ENCODE measurements at places on chromosomes 7 and 10.
A peak's percentile ranks its signal among the peaks of the same experiment; 100 is the strongest.

- DNase-seq: no peak
Measured at GRCh38 chr7:95295397-95295796, 28.9 kb downstream of the PON1 start.

DNA sequence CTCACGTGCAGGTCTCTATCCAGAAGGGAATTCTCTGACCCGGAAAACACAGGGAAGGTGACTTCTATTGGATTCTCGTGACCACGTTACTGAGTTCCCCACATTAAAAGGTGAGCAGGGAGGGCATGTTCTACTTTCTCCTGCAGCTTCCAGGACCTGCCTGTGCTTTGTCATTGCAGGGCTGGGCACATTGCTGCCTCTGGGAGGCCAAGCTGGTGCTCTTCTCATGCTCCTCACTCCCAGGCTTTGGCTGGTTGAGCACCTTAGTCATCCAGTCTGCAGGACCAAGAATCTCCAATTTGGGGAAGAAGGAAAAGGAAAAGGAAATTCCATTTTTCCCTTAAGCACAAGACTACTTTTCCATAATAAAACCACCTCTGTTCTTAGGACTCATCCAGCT is 86.5 kb upstream of the TMEM72 start:
- DNase-seq: peak; percentile 5

DNA sequence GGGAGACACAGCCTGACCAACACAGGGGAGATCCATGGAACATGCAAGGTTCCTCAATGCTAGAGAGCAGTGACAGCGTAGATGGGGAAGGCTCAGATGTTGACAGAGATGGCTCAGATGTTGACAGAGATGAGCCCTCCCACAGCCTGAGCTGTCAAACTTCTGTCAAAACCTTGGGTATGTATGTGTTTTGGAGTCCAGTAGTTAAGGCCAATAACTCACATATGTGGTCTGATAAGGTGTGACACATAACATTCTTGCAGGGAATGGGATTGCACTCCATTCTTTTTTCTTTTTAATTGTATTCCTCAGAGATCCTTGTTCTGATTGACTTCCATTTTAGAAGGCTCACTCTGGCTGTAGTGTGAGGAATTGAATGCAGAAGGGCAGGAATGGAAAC is 136.3 kb downstream of the C1GALT1 start:
- DNase-seq: no peak

- no peak for DNase-seq
Measured at GRCh38 chr7:107332488-107333269, 137.2 kb upstream of the GPR22 start.

DNA sequence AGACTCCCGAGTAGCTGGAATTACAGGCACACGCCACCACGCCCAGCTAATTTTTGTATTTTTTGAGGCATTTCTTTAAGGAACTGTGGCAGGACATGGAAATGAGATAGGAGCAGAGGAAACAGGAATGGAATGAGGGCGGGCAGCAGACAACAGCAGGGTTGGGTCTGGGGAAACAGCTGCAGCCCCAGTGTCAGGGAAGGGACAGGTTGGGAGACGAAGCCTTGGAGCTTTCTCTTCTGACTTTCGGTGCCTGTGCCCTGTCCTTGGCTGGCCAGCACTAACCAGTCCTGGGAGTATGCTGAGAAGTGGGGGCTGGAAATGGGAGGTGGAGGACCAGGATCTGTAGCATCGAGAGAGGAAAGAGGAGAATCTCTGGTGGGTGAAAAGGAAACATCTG is 47.4 kb downstream of the ATOH7 start:
- no peak for DNase-seq

DNA sequence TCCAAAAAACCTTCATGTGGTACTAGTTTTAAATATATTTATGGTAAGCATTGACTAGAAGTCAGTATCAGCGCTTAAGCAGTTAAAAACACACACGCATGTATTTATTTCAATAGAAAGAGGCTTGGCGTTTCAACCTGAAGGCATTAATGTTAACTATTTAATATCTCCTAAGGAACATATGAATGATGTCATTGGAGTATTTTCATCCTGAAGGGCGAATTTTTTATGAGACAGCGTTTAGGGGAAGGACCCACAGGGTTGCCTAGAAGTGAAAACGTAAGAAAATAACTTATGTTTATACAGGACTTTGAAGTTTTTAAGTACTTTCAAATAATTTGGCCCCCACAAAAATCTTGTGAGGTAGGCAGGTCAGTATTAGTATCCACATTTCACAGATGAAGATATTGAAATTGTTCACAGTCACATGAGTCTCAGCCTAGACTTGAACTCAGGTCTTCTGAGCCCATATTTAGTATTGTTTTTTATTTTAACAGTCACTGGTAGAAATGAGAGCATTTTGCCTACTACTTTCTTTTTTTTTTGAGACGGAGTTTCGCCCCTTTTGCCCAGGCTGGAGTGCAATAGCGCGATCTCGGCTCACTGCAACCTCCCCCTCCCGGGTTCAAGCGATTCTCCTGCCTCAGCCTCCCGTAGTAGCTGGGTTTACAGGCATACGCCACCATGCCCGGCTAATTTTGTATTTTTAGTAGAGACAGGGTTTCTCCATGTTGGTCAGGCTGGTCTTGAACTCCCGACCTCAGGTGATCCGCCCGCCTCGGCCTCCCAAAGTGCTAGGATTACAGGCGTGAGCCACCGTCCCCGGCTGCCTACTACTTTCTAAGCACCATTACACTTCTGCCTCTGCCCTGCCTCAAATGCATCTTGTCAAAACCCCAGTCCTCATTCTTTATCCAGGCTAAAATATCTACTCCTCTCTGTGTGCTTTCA is 1.8 kb downstream of the SLK start:
- DNase-seq: no peak

DNA sequence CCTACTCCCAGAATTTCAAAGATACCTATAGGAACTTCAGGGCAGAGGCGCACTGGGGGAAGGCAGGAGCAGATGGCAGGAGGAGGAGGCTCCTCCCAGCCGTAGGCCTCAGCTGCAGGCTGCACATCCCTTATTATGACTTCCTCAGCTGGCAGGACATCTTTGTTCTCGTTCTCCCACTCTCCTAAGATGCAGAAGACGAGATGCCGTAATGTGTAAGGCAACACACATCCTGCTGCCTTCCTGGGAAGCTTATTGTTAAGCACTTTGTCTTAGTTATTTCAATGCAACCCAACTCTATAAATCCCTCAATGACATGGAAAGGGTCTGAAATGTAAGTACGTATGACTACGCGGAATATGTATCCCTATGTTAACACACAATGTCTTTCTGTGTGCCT is 599.8 kb upstream of the MGMT start:
- no peak for DNase-seq

GRCh38 chr10:125868372-125868975 is 12.6 kb downstream of the DHX32 start:
- DNase-seq: peak; percentile 78

GRCh38 chr10:85874208-85874607 is 492.4 kb downstream of the GRID1 start:
- no peak for DNase-seq

DNA sequence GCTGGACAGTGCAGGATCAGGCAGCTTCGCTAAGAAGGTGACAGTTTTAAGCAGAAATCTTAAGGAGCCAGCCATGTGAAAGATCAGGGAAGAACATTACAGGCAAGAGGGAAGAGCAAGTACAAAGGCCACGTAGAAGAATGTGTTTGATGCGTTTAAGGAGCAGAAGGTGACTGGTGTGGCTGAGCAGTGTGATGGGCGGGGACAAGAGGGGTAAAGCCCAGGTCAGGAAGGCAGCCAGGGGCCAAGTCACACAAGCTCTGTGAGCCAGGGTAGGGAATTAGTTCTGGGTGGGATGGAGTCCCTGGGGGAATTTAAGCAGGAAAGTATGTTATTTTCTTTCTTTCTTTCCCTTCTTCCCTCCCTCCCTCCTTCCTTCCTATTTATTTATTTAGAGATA is 166.9 kb downstream of the SH3PXD2A start:
- DNase-seq: no peak

- DNase-seq: peak; percentile 69
Measured at GRCh38 chr10:103197174-103197573, 4.1 kb upstream of the NT5C2 start.

DNA sequence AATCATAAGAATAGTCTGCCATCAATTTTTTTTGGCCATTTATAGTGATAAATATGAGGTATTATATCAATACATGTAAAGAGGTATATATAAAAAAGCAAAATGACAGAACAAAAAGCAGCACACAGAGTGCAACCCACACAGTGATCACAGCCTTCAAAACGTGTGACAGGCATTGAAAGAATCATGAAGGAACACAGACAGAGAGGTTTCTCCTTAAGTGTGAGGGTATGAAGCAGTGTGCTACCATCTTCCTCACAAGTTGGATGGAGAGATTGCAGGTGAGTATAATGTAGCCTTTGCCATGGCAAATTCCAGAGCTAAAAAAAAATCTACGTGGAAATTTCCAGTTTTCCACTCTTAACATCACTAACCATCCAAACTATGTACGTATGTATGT is 19.6 kb upstream of the EPC1 start:
- DNase-seq: no peak

DNA sequence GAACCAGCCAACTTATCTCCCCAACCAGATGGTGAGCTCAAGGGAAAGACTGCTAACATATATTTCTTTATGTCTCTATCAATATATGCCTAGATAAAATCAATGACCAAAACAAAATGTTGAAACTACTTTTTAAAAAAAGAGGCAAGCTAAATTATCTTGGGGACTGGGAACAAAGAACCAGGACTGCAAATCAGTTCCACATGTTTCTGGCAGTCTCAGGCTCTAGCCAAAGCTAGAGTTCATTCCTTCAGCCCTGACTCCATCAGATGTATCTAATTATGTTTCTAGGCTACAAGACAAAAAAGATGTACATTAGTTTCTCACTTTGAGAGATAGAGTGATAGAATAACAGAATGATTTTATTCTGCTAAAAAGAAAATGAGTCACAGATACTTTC is 1290.3 kb upstream of the SORCS1 start:
- DNase-seq: no peak

- DNase-seq: peak; percentile 85
Measured at GRCh38 chr10:91635401-91636400, 2.8 kb upstream of the PPP1R3C start.

DNA sequence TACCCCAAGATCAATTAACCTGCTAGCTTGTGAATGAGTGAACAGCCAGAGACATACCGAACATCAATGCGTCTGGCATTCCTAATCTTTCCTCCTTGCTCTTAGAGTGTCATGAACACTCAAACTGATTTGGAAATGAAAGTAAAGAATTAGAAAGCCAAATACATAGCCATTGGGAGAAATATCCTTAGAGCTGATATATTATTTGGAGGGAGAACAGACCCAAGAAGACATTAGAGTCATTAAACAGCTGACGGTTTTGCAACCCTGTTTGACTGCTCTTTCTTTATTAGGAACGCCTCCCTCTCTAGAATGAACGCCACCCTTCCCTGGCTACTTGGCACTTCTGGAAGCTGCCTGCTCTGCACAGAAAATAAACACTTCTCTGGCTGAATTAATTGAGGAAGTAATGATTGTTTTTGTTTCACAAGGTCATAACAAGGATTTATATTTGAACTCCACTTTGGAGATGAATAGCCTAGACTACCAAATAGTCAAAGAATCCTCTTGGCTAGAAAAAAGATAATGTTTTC is 42.8 kb downstream of the CTTNBP2 start:
- no peak for DNase-seq

- peak; percentile 90 for DNase-seq
Measured at GRCh38 chr7:93860261-93860660, 30.3 kb downstream of the TFPI2 start.

GRCh38 chr10:77120012-77120411 is 517.6 kb downstream of the KCNMA1 start:
- DNase-seq: no peak

DNA sequence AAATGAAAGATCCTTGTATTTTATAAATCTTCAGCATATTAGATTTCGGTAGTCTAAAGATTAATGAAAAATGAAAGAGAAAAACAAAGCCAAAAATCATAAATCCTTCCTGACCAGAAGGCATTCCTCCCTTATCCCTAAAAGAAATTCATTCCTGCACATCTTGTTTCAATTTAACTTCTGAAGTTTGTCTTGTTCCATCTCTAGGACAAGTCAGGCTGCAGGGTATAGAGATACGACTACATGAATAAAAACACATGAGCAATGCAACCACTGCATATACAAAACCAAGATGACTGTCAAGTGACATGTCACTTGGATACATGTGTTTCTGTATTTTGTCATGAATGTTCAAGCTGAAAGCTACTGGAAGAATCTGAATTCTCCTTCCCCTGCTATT is 214.9 kb downstream of the JAZF1 start:
- no peak for DNase-seq

DNA sequence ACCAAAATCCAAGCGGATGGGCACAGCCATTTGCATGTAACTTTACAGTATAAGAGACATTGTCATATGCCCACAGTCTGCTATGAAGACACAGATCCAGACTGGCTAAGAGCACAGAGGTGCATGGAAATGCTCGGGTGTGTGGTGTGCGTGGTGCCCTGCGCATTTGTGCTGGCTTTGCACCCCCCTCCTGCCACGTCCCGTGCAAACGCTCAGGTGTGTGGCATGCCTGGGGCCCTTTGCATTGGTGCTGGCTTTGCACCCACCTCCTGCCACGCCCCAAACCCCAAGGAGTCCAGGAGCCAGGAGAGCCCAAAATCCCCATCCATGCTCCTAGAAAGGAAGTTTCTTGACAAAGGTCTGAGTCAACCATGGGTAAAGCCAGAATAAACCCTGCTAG is 306.2 kb downstream of the PTPRN2 start:
- no peak for DNase-seq

DNA sequence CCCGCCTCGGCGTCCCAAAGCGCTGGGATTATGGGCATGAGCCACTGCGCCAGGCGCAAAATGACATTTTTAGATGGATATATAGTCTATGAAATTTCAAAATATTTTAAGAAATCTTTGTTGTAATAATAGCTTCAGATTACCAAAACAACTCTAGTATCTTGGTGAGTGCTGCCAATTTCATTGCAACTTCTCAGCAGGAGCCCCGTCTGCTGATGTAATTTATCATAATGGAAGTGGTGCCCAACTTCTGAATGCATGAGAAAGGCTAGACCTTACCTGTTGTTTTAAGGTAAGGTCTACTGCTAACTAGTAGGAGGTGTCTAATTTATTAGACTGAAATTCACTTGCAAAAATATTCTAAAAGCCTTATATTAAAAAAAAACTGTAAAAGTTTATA is 20.0 kb downstream of the PDSS1 start:
- no peak for DNase-seq

DNA sequence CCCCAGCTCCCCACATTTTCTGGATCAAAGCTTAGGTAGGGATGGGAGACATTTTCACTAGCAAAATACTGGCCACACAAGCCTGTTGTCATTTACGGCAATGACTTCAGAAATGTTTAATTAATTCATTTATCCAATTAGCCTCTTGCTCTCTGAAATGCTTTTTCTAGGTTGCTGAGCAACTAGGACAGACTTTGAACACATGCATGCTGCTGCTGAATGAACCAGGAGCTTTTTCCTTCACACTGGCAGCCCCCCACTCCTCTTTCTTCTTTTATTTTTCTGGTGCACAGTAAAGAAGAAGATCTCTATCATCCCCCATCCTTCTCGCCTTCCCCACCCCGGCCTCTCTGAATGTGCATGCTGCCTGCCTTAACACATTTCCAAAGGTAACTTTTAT is 22.5 kb downstream of the SORCS3 start:
- DNase-seq: no peak
